Placental pericyte (primary cell): ENCODE measurements at places on chromosomes 4 and X. TPM values are rescaled to one million over a fixed set of nuclear protein-coding genes. Genes with fewer than 3 reads are reported as not detected.

The NHS gene
- total RNA-seq: 0.66 and 5.3 TPM in 2 replicates

The SATL1 gene
- not detected in 2 replicates for total RNA-seq

The GAGE13 gene
- not detected in 2 replicates for total RNA-seq

The LDB2 gene
- total RNA-seq: 13.3 and 21.5 TPM in 2 replicates

The TMEM35A gene
- 0.66 and 15.2 TPM in 2 replicates for total RNA-seq

The CXXC4 gene
- under 0.01 and 0.14 TPM in 2 replicates for total RNA-seq

The KCTD8 gene
- total RNA-seq: 0.43 TPM in 1 of 2 replicates, not detected in the other

The MUC7 gene
- total RNA-seq: not detected in 2 replicates

The RAB28 gene
- 14.0 and 19.5 TPM in 2 replicates for total RNA-seq

The LIAS gene
- 5.9 and 7.7 TPM in 2 replicates for total RNA-seq

The GNPDA2 gene
- 9.0 and 19.2 TPM in 2 replicates for total RNA-seq
